ENCODE measurements at places on chromosomes 3 and 15.

GRCh38 chr3:89562373-89562772 is 455.0 kb downstream of the EPHA3 start:
- no peak for DNase-seq

DNA sequence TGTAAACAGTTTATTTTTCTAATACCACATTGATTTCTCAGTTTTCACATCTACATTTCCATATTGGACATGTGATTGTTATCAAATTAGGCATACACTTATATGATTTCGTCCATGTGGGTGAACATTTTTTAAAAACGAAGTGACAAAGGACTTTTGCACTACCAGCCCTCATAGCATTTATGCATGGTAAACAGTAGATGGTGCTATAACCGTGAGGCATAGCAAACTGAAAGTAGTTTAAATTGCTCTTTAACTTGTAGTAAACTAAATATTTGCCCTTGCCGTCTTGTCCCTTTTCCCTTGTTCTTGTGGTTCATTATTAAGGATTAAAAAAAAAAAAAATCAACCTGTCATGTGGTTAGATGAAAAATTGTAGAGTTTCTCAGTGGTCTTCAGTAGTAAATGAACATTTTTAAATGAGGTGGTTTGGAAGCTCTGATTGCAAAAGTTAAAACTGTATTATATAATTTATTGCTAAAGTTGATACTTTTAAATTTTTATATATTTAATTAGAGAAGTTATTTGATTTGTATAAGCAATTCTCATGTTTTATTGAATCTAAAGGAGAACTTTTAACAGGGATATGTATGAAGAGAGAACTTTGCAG is 24.0 kb downstream of the STX19 start:
- peak; percentile 44 for DNase-seq

- no peak for DNase-seq
Measured at GRCh38 chr3:32975891-32976595, 24.6 kb downstream of the CCR4 start.

DNA sequence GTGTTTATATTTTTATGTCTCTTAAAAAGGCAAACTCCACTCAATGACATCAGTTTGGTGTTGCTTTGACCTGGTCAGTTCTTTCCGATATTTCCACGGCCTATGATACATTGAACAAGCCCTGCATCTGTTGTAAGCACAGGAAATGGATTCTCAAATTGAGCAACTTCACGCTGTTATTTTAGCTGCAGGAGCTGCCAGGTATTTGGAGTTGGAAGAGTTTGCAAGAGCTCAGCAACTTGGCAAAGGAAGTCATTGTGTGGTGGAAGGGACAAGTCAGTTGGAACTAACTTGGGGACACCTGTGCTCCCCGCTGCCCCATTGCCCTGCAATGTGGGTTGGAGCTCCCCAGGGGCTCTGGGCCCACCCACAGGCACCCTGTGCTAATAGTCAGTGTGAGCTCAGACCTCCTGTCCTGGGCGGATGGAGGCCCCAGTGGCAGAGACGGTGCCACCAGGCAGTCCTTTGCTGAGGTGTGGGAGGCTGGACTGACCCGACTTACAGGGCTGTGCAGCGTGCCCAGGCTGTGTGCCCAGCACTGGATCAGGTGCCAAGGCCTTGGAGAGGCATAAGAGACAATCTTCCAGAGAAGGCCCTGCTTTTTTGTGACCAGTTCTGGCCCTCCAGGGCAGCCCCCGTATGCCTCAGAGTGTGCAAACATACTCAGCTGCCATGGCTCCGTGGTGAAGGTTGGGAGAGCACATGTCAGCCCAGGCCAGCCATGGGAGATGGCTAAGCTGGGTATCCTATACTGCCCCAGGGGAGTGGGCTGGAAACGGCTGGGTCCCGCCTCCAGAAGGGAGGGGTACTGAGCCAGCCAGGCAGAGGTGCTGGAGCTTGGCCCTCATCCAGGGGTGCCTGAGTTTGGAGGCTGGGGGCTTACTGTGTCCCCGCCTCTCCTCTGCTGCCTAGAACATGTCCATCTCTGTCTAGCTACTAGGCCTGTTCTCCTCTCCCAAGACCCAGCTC is 43.5 kb downstream of the KY start:
- peak; percentile 30 for DNase-seq

DNA sequence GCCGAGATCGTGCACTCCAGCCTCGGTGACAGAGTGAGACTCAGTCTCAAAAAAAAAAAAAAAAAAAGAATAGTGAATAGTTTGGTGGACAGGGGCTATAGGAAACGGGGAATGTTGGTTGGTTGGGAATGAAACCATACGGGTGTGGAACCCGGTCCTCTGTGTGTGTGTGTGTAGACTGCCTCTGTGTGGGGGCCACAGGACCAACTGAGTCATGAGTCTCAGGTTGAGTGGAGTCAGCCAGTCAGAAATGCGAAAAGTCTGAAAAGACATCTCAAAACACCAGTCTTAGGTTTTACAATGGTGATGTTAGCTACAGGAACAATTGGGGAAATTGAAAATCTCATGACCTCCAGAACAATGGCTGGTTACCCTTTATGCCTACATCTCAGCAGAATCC is 44.5 kb downstream of the ZDHHC19 start:
- no peak for DNase-seq

- DNase-seq = no peak
Measured at GRCh38 chr3:30658328-30659052, 52.1 kb downstream of the TGFBR2 start.

GRCh38 chr3:45066109-45066801 is 40.2 kb downstream of the CLEC3B start:
- DNase-seq = no peak

DNA sequence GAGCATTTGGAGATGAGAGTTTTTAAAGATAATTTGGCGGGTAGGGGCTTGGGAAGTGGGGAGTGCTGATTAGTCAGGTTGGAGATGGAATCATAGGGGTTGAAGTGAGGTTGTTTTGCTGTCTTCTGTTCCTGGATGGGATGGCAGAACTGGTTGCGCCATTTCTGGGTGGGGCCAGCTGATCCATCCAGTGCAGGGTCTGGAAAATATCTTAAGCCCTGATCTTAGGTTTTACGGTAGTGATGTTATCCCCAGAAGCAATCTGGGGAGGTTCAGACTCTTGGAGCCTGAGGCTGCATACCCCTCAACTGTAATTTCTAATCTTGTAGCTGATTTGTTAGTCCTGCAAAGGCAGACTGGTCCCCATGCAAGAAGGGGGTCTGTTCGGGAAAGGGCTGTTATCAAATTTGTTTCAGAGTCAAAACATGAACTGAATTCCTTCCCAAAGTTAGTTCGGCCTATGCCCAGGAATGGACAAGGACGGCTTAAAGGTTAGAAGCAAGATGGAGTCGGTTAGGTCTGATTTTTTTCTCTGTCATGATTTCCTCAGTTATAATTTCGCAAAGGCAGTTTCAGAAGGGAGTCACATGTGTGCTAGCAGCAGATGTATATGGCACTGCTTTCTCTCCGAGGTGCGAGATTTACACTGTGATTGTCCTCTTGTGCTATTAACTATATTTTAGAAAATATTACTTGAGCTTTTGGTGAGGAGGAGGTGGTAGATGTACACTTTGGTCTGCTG is 540.4 kb downstream of the EDEM1 start:
- DNase-seq = no peak

- no peak for DNase-seq
Measured at GRCh38 chr15:77768107-77768506, 135.4 kb upstream of the LINGO1 start.

DNA sequence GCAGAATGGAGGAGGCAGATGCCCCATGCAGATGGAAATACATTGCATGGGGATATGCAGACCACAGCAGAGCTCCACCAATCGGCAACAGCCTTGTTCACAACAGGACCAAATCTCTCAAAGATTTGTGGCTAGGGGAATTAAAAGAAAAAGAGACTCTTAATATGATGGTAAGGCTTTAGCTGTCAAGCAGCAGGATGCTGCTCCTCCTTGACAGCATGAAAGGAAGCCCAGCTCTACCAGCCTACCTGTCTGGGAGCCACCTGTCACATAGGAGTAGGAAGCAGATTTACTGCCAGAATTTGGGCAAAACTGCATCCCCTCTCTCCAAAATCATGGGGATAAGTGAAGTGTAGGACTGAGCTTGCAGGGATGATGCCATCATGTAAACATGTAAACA is 769.6 kb upstream of the ARPP21 start:
- no peak for DNase-seq

GRCh38 chr3:196996454-196997265 is 28.0 kb upstream of the PIGZ start:
- no peak for DNase-seq

DNA sequence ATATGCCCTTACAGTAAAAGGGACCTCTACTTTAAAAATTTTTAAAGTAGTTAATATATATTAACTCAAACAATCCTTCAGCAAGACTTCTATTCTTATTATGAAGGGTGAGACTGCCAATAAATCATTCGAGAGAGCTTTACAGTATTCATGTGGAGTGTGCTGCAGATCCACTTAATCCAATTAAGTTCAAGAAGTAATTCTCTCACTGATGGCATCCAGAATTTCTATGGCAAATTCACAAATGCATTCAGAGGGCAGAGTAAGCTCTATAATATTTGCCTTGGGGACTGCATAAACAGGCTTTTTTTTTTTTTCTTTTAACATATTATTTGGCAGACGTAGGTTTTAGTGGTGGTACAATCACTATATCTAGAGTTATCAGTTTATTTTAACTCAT is 692.0 kb downstream of the NLGN1 start:
- DNase-seq = peak; percentile 3

GRCh38 chr3:189779166-189779565 is 148.0 kb downstream of the TP63 start:
- DNase-seq = no peak

GRCh38 chr3:126474498-126475412 is 936 bp downstream of the ZXDC start:
- peak; percentile 69 for DNase-seq

GRCh38 chr15:69078638-69079037 is 64.1 kb downstream of the NOX5 start:
- DNase-seq = no peak

DNA sequence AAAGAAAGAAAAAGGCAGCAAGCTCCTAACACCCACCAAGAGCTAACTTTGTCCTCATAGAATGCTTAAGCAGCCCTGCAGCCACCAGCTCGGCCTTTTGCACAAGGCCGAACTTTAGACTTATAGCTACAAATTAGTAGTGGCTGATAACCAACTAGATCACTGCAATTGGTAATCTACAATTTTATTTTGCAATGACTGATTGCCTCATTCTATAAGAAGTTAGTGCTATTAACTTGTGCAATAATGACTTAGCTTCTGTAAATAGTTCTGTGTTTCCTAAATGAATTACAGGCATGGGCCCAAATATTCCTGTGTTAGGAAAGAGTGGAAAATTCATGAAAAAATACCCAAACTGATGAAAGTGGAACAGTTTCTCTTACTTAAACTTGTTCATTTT is 284.8 kb upstream of the CFAP20DC start:
- DNase-seq = no peak

DNA sequence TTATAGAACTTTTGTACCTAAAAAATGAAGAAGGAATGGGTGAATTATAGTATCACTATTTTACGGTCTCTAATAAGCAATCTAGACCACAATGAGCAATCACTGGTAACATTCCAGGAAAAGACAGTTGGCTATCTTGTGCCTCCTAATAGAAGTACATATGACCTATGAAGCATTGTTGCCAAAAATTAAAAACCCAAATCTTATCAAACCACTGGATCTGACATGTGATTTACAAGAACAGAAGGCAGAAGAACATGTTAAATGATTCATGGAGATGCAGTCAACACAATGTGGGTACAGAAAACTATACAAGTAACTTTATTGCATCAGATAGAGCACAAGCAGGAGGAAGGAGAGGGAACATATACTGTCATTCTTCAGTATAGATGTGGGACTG is 14.5 kb upstream of the HYKK start:
- DNase-seq = no peak

DNA sequence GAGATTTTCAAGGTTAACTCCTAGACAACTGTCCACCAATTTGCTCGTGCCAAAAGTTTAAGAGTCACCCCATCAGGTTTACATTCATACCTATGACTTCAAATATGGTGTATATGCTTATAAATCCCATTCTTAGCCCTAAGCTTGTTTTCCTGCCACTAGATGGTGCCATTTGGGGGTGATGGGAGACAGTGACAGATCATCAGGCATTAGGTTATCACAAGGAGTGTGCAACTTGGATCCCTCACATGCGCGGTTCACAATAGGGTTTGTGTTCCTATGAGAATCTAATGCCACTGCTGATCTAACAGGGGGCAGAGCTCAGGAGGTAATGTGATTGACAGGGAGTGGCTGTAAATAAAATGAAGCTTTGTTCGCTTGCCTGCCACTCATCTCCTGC is 182.7 kb downstream of the CNTN6 start:
- no peak for DNase-seq

DNA sequence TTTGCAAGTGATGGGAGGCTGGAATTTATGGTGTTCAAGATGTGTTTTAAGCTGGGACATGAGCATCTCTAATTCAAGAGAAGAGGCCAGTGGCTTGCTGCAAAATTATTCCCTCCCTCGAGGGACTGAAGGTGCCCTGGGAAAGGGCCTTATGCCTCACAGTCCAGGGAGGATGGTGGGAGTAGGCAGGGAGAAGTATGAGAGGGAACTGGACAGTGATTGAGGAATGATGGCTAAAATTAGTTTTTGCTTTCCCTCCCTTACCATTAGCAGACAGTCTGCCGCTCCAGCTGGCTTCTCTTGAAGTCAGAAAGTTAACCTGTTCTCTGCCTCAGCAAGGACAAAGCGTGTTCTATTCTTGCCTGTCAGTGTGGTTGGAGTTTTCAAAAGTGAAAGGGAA is 139.8 kb upstream of the SEMA6D start:
- DNase-seq = peak; percentile 23

DNA sequence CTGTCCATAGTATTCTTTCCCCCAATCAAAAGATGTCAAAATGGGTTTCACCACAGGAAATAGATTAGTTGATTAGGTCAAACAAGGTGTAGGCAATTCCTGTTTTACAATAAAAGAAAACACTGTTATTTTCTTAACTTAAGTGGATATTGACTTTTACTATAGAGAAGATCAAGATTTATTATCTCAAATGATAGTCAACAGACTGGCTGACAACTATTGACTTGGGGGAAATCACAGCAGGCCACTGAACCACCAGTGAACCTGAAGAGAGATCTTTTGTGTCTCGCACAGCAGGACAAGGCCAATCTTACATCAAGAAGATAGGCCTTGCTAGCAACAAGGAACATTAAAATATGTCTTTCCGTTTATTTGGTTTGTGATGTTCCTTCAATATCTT is 1187.6 kb downstream of the SI start:
- DNase-seq = no peak

- no peak for DNase-seq
Measured at GRCh38 chr3:108088697-108089096, 2.1 kb downstream of the CD47 start.

- DNase-seq = no peak
Measured at GRCh38 chr15:66780172-66780972, 78.3 kb downstream of the SMAD6 start.

GRCh38 chr3:192850451-192850981 is 67.1 kb downstream of the MB21D2 start:
- DNase-seq = no peak

DNA sequence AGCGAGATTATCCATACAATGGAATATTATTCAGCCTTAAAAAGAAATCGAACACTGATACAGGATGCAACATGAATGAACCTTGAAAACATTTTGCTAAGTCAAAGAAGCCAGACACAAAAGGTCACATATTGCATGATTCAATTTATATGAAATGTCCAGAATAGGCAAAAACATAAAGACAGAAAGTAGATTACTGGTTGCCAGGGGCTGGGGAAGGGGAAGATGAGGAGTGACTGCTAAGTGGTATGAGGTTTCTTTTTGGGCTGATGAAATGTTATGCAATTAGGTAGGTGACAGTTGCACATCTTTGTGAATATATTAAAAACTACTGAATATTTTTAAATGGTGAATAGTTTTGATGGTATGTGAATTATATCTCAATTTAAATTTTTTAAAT is 38.3 kb downstream of the LRRFIP2 start:
- no peak for DNase-seq

GRCh38 chr15:68183616-68184315 is 21.4 kb downstream of the CALML4 start:
- DNase-seq = no peak
